ENCODE measurements at places on chromosomes 11 and 22.
A peak's percentile ranks its signal among the peaks of the same experiment; 100 is the strongest.

- DNase-seq = no peak
Observed at GRCh38 chr11:109120341-109120740, 301.6 kb upstream of the C11orf87 start.

GRCh38 chr11:61743486-61744095 lies 8.8 kb upstream of the MYRF start:
- DNase-seq = no peak

GRCh38 chr11:32829157-32829679 lies 509 bp upstream of the PRRG4 start:
- DNase-seq = no peak

DNA sequence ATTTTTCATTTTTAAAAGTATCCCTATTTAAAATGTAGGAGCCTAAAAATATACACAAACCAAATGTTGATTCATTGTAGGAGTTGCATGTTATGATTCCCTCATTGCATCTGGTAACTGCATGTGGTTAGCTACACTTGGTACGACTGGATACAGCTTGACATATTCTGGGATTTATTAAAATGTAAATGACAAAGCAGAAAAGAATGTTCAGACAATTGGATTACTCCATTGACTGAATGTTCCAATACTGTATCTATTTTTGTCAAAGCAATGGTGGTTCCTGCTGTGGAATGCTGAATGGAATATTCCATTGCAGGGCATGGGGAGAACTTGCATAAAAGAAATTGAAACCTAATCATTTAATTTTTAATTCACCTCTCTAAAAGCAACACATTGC lies 30.8 kb downstream of the BLID start:
- DNase-seq = no peak

GRCh38 chr11:72602250-72602904 lies 71.8 kb downstream of the PDE2A start:
- DNase-seq = no peak

GRCh38 chr11:1540074-1540473 lies 32.0 kb downstream of the DUSP8 start:
- no peak for DNase-seq

DNA sequence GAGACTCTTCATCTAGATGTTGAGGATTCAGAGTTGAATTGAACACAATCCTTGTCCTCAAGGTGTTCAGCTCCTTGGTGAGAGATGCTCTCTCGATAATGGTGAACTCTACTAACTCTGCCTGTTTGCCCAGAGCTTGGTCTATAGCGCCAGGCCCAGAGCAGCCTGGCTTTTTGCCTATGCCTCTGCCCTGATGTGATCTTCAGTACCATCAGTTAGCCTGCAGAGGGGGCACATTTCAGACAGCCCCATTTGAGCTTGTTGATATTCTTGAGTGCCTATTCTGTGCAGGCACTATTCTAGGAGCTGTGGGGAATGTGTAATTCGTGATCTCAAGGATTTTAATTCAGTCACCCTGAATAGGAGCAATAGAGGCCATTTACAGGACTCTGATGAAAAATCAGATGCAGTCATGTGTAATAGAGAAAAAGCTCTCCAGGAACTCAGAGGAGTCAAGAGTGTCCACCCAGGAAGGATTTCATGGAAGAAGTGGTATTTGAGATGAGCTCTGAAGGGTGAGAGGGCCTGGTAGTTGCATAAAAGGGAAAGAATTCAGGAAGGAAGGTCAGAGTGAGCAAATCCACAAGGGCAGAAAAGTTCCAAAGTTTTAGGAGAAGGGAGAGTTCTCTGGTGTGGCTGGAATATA lies 19.3 kb downstream of the GTPBP1 start:
- no peak for DNase-seq

DNA sequence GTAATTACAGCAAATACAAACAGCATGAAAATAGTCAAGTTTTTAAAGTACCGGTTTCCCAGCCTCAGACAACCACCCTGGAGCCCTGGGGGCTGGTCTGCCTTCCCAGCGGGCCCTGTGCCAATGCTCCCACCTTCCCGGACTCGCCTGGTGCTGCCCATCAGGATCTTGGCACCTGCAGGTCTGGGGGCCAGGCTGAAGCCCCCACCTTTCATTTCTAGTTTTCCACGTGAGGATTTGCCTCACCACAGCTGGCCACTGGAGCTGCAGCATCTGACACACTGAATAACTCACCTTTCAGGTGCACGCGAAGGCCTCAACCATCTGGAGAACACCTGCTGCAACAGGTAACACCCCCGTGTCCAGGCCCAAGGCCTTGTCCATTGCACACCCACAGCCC lies 108.7 kb upstream of the THY1 start:
- DNase-seq = no peak

GRCh38 chr22:50445071-50445879 lies 29.6 kb downstream of the SBF1 start:
- DNase-seq = peak; percentile 21

DNA sequence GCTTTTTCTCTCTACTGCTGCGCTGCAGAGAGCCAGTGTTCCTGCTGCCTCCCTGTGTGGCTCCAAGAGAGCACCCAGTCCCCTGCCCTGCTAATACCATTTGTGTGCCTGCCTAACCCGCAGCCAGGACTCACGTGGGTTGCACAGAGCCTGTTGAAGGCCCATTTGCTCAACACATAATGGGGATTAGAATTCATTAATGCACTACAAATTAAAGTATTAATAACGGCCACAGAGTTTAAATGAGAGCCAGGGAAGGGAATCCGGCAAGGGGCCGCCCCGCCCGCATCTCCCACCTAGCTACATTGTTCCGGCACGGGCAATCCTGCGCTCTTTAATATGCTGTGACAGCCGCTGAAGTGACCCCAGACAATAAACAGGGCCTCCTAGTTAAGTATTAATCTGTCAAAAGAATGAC lies 211.3 kb downstream of the NXPE2 start:
- DNase-seq = no peak
